Stimulated activated CD4-positive, alpha-beta T cell treated with anti-CD3 and anti-CD28 coated beads, Interleukin-15, amount 100 ng/mL, for 48 hours (primary cell): ENCODE measurements at places on chromosomes 6 and 20.

DNA sequence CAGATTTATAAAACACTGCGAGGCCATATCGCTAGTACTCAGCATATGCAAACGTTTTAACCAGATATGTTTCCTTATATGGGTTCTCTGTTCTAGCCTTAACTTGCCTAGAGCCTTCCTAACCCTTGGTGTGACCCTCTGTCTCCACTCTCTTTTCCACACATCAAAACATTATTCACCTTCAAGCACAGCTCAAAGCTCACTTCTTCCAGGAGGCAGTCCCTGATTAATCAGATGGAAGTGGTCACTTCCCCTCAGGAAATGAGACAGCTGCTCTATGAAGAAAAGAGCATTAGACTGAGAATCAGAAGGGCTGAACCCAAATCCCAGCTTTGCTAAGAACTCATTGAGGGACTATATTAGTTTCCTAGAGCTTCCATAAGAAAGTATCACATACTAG lies 39.8 kb upstream of the SLC17A4 start:
- no peak for DNase-seq

GRCh38 chr6:137148306-137149034 lies 25.0 kb downstream of the IL22RA2 start:
- no peak for DNase-seq

GRCh38 chr6:39794231-39794630 lies 2.1 kb downstream of the DAAM2 start:
- no peak for DNase-seq

DNA sequence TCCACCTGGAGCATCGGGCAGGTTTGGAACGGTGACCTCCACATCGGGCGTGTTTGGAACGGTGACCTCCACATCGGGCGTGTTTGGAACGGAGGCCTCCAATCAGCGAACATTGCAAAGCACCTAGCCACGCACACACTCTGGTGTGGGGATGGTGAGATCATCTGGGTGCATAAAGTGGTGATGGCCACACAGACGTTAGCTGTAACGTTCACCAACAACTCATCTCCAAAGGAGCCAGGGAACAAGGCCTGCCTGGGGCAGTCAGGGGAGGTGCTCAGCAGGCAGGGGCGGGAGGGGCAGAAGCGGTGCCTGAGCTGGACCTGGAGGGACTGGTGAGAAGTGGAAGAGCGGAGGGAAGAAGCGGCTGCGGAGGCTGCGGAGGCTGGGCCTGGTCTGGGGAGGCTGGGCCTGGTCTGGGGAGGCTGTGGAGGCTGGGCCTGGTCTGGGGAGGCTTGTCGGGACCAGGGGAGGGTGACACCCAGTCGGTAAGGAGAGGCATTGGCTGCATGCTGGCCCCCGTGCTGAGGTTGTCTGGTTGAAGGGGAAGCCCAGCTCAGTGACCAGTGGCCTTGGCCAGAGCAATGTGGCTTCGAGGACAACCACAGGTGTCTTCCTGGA lies 89.9 kb downstream of the PSMB1 start:
- no peak for DNase-seq

DNA sequence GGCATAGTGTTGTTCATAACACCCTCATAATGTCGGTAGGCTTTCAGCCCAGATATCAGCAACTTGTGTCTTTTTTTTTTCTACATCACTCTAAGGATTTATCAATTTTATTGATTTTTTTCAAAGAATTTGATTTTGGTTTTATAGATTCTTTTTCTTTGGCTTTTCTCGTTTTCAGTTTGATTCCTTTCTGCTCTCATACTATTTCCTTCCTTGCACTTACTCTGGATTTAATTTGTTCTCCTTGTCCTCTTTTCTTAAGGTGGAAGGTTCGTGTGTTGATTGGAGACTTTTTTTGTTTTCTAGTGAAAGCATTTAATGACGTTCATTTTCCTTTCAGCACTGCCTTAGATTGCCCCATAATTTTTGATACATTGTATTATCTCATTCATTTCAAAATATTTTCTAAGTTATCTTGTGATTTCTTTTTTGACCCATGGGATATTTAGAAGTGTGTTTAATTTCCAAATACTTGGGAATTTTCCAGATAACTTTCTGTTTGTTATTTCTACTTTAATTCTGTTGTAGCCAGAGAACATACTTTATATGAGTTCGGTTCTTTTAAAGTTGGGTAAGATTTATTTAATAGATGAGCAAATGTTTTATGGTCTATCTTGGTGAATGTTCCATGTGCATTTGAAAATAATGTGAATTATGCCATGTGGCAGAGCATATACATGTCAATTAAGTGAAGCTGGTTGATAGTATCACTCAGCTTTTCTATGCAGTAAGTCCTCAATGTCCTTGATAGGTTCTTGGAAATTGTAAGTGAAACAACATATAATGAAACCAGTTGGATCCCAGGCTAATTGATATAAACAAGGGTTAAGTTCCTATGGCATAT lies 62.8 kb downstream of the IRF4 start:
- no peak for DNase-seq
